ENCODE measurements at places on chromosomes 1 and 21.

- no peak for DNase-seq
Observed at GRCh38 chr1:227742738-227743715, 7.8 kb downstream of the SNAP47 start.

DNA sequence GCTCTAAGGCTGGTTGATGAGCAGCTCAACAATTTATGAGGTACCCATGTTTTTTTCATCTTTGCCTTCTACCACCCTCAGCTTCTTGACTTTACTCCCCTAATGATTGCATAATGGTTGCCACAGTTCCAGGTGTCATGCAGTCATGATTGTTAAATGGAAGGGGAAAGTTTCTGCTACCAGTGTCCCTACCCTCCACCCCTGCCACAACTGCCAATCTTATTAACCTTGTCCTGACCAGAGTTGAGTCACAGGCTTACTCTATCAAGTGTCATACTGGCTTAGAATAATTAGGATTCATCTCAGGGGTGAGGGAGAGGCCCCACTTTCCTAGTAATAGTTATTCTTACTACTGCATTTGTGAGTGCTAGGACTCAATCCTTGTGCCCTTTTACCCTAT lies 7.9 kb upstream of the FUBP1 start:
- no peak for DNase-seq

- DNase-seq = no peak
Observed at GRCh38 chr1:6788946-6789345, 3.7 kb downstream of the CAMTA1 start.

- DNase-seq = no peak
Observed at GRCh38 chr1:36055706-36056105, 28.2 kb upstream of the TEKT2 start.

DNA sequence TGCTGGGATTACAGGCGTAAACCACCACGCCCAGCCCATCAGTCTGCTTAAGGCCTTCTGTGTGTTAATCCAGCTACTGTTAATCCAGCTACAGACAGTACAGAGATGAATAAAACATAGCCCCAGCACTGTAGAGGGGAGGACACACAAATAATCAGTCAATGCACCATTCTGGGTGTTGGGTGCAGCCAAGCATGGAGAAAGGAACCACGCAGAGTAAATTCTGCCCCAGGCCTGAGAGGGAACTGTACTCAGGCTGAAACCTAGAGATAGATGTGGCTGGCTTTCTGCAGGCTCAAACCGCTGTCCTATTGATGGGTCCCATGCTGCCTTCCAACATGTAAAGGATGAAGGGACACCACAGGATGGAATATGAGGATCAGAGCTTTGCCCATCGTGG lies 136.8 kb upstream of the IGSF21 start:
- no peak for DNase-seq

DNA sequence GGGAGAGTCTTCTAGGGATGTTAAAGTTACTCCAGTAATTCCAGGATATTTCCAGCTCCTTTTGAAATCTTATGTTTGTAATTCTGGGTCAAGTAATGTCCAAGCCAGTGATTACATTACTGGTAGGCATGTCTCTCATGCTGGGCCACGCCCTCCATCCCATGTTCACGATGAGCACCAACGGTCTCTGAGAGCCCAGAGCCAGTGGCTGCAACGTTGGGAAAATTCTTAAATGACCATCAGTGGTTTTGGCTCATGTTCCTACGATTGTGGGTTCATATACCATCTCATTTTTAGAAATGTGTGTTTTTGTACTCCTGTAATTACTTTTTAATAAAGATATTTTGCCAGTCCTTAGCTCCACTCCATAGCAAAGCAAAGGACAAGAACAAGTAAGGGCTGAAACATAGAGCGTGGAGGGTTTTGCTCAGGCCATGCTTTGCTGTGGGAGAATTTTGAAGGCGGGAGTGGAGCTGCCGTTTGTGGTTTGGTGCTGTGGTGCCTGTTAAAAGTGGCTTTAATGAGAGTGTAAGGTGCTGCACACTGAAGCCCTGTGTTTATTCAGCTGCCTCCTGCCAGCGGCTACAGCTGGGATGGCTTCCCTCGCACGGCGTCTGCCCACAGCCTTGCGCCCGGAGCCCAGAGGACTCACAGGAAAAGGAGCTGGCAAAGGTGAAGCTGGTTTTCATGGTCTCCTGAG lies 28.9 kb downstream of the VANGL1 start:
- DNase-seq = no peak

DNA sequence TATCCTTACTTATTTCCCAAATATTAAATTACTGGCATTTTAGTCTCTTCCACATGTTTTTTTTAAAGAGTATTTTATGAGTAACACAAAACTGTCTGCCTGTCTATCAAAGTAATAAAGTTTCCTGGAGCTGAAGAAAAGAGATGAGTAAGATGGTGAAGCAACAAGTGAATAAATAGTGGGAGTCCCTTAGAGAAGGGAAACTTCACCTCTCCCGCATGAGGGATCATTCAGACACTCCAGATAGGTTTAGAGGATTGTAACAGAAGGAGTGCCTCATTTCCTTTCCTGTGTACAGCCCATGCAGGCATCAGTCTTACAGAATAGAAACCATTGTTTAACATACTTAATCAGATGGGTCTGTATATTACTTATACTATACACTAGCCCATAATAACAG lies 205.7 kb downstream of the USP25 start:
- no peak for DNase-seq

DNA sequence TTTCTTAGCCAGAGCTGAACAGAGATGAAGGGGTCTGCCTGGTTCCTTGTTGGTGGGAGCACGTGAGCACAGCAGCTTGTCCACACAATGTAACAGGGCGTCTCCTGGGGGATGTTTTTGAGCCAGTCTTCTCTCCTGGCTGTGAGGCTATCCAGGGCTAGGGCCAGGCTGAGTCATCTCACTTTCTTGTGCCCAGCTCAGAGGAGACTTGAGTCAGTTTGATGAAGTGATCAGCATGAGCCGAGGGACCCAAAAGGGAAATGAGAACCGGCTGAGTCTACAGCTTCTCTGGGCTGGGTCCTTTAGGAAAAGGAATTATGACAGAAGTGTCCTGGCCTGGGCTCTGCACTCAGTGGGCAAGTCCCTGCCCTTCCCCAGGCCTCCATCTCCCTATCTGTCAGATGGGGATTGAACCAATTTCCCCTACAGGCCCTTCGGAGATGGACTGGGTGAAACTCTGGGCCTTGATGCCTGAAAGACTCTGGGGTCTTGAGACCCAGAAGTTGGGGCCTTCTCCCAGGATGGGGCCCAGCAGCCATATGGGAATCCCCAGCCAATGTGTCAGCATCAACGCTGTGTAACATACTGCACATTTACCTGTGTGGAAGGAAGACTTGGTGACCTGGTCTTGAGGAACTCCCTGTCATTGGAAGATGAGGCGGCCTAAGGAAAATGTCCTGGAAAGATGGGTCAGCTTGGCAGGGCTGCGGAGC lies 36.6 kb downstream of the DMRTB1 start:
- DNase-seq = no peak

GRCh38 chr1:109625601-109626560 lies 6.2 kb downstream of the AMPD2 start:
- no peak for DNase-seq

- DNase-seq = no peak
Observed at GRCh38 chr1:33163621-33164519, 18.0 kb downstream of the TRIM62 start.

- no peak for DNase-seq
Observed at GRCh38 chr1:159239551-159240220, 35.0 kb downstream of the ACKR1 start.
